CD4-positive, alpha-beta T cell treated with Interleukin-12 subunit alpha and Interleukin-12 subunit beta, for 1 hour (primary cell): ENCODE measurements at places on chromosomes 12 and 14.

GRCh38 chr14:96424109-96424989, 32.4 kb downstream of the AK7 start:
- DNase-seq = peak; percentile 70

DNA sequence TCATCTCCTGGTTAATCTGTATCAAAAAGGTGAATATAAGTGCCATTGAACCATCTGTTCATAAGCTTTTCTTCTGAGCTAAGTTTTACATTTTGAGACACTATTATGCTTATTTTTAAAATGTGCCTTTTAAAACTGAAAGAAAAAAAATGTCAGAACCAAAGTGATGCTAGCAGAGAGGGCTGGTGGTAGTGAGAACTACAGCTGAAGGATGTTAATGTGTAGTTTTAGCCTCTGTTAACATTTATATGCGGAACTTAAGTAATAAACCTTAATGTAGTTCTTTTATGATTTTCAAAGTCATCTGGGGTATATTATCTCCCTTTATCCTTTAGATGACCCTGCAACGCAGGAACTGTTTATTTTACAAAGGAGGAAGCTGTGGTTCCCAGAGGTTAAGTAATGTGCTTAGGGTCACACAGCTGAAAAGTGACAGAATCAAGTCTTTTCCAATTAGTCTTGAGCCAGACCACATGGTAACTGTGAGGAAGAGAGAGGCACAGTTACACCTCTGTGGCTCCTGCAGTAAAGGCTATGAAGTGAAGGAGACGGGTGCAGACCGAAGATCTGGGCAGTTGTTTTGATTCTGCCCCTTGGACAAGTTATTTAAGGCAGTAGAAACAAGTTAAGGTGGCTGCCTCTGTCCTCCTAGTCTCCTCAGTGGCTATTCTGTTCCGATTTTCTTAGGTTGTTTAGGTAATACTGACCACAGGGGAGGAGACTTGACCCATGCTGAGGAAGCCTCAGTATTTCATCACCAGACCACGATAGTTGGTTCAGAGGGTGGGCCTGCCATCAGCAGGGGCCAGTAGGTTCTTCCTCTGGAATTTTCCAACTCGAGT, 23.9 kb downstream of the GNG2 start:
- peak; percentile 39 for DNase-seq

DNA sequence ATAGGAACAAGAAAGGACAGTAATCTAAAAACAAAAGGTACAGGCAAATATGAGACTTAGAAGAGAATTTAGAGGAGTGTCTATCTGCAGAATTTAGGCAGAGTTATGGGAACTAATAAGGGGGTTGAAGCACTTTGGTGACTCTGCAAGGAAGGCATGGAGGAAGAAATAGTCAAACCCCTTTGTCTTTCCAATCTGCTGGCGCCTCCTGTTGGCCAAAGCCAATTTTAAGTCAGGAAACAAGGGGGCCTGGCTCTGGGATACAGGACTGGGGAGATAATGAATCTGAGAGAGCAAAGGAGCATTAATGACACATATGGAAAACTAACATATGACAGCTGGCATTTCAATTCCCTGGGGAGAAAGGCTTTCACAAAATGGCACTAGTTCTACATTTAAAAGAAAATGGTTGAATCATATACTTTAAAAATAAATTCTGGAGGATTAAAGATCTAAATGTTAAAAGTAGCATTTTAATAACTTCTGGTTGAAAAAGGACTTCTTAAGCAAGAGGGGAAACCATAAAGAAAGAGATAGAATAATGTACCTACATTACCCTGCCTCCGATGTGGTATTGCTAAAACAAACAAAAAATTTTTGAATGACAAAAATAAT, 48.5 kb upstream of the CSRP2 start:
- no peak for DNase-seq

DNA sequence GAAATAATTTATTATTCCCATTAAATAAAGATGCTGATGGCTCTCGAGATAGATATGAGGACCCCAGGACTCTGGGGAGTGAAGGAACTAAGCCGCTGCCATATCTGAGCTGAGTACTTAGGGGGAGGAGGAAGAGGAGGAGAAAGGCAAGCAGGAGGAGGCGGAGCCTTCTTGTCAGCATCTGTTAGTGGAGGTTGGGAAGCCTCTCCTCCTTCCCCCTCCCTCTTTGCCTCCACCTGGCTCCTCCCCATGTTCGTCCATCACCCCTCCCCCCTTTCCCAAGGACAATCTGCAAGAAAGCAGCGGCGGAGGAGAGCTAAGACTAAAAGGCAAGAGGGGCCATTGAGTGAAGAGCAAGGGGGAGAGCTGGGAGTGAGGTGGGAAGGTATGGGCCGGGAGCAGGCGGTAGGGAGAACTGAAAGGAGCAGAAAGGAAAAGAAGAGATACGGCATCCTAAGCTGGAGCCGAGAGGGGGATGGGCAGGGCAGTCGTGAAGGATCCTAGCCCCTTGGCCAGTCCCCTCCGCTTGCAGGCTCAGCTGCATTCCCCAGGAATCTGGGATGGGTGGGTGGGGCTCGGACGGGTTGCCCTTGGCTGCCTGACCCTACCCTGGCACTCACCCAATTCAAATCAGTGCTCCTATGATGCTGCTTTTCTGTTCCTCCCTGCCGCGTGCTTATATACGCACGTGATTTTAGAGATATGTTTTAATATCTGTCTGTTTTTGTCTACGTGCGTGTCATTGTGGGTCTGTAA, at the start of gene PFKM:
TSS of gene PFKM (plus strand) at position 287 of the 756 bp plus-strand sequence. CDS start 3,411 bp downstream, outside the sequence.
- DNase-seq = peak; percentile 74

DNA sequence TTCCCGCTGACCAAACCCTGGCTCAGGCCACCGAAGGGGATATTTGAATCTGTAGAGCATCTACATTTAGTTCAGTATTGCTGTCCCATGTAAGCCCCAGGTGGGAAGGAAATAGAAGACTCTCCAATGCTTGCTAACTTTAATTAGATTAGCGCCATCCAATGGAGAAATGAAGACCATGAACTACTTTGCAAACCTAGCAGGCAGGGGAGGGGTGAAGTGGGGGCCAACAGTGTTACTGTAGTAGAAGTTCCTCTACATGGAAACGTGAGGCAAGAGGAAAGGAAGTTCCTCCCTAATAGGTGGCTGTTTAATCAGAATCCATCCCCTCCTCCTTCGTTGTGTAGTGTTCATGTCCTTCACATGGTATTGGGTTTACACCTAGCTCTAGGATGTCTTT, 9.3 kb upstream of the DENND5B start:
- no peak for DNase-seq

DNA sequence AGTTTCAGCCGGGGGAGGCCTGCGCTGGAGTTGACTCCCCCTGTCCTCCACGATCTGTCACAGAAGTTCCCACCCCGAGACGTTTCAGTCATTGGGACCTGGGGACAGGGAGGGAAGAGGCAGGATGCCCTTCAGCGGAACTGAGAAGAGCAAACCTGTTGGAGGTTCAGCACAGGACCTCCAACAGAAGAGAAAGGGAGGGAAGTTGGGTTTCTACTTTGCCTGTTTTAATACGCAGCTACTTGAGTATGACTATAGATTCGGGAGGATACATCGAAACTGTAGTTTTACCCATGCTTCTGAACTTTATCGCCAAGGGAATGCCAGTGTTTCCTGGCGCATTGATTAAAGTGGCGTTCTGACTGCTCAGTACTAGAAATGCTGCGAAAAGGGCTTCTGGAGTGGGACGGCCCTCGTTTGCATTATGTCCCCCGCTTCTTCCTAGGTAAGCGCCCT, 2.3 kb upstream of the DUSP6 start:
- no peak for DNase-seq

DNA sequence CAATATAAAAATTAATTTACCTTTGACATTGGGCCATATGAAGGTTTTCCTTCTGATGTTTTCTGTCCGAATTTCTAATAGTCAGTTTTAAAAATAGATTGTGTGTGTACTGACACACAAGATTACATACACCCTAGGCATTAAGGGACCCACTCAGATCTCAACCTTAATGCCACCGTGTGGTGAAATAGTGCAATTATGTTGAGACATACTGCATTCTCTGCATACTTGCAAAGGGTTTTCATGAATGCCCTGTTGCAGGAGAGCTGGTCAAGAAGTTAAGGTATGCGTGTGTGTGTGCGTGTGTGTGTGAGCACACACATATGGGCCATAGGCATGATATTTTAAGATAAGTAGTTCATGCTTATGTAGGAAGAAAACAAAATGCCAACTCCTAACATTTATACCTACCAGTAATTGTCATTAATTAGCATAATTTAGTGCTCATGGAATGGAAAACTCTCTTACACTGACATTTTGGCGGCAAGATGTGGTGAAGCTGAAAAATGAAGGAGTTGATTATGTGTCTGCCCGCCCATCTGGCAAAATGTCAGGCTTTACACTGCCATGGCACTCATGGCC, 58.8 kb downstream of the PIK3C2G start:
- no peak for DNase-seq

DNA sequence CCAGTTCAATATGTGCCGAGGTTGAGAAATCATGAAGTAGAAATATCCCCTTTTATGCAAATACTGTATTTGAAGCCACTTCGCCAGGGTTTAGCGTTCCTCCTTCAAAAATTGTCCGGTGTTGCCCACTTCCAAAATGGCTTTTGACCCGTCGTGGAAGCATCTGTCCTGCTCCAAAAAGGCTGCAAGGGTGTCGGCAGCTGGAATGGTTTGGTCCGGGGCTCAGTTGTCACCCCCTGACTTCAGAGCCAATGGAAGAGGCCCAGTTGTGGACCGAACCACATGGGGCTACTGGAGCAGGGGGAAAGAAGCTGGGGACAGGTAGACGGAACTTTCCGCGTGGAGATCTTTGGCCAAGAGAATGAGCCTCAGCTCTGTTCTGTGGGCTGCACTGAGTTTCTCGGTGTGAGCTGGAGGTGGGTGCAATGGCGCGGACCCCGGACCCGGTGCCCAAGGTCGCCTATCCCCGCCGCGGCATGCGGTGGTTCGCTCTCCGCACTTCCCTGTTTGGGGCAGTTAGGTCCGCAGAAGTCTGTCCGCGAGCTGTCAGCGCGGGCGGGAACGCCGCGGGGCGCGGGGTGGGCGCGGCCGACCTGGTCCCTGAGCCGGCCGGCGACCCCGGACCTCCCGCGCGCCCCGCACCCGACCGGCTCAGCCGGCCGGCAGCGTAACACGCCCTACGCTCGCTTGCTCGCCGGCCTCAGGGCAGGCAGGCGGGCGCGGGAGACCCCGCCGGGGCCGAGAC, at the start of gene ANKRD13A:
TSS of gene ANKRD13A (plus strand) at position 527 of the 745 bp plus-strand sequence. CDS start 259 bp downstream, outside the sequence.
- DNase-seq = peak; percentile 95

DNA sequence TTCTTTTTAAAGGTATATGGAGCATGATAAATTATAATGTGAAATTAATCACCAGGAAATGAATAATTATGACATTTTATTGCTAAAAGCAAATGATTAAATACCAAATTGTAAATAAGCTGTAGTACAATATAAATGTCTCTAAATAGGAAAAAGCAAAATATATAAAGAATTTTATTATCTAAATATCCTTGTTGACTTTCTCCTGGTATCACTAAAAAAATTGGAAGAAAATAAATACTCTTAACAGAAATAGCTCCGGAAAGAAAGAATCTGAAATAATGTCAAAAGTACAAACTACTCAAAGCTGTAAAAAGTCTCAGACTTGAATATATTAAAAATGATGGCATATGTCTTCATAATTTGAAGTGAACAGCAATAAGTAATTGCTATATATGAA, at the start of gene OR11H7:
TSS of gene OR11H7 (plus strand) at position 301 of the 400 bp plus-strand sequence.
- DNase-seq = no peak

- DNase-seq = no peak
Measured at GRCh38 chr12:122106843-122107242, 28.3 kb downstream of the MLXIP start.

DNA sequence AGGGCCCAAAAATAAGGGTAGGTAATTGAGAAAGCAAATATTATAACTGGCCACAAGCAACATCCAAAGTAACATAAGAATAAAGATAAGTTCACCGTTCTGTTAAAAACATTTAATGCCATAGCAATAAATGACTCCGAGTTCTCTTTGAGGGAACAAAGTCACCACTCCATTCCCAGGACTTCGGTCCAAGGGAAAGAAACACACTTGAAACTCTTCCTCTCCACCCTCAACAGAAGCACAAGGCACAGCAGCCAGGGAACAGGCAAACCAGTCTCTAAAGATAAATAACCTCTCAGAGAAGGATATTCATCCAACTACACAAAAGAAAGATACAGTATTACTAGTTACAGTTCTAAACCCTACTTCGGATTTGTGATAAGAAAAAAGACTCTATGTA, 2.5 kb downstream of the SETD3 start:
- DNase-seq = no peak

DNA sequence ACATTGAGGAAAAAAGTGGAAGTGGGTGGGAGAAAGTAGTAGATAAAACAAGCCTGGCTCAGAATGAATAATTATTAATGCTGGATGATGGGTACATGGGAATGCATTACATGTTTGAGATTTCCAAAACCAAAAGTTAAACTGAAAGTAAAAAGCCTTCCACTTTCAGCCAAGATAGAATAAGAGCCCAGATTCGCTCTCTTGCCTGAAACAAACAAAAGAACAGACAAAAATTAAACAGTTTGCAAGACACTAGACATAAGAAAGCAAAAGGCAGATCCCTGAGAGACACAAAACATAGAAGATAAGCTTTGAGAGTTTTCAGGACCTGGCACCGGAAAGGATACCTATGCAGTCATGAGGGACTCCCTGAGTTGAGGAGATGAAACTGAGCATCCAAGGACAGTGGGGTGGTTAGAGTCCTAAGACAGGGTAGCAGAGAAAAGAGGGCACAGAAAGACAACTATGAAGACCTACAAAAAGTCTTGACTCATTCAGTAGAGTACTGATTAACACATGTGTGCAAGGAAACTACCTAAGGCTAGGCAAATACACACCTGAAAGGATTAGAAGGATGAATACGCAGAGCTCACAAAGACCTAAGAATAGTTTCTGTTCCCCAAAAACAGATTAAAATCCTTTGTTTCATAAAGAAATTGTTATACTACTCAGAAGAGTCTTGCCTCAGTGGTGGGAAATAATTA, 54.1 kb downstream of the CEP83 start:
- DNase-seq = no peak

DNA sequence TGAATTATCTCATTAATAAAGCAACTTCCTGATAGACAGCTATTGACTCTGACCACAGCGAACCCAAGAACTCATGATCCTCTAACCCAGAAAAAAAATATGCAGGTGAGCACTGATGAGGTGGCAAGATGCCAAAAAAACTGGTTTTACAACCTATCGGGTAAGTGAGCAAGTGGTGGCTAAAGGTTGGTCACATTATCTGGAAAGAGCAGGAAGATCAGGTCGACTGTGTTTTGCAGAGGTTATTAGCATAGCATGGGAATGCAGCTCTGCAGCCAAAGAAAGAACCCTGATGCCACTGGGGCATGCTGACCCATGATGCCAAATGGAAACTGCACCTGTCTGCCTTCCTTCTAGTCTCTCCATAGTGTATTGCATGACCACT, 23.5 kb downstream of the BHLHE41 start:
- DNase-seq = no peak

GRCh38 chr12:32062881-32063280, 43.8 kb upstream of the BICD1 start:
- no peak for DNase-seq

- no peak for DNase-seq
Measured at GRCh38 chr12:104909761-104910160, 48.3 kb downstream of the SLC41A2 start.

- DNase-seq = no peak
Measured at GRCh38 chr12:18882690-18883089, 144.8 kb downstream of the CAPZA3 start.
